ENCODE measurements at places on chromosomes 12 and 14.
A peak's percentile ranks its signal among the peaks of the same experiment; 100 is the strongest.

DNA sequence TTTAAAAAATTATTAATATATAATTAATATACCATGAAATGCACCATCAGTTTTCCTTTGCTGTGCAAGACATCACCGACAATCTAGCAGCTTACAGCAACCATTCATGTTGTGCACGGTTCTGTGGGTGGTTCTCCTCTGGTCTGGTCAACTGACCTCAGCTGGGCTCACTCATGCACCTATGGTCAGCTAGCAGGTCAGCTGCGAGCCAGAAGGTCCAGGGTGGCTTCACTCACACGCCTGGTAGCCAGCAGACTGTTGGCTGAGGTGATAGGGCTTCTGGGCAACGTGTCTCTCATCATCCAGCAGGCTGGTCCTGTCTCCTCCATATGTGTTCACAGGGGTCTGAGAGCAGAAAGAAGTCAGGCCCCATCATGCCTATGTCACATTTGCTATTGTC lies 210.4 kb downstream of the KIF26A start:
- peak; percentile 7 for DNase-seq

DNA sequence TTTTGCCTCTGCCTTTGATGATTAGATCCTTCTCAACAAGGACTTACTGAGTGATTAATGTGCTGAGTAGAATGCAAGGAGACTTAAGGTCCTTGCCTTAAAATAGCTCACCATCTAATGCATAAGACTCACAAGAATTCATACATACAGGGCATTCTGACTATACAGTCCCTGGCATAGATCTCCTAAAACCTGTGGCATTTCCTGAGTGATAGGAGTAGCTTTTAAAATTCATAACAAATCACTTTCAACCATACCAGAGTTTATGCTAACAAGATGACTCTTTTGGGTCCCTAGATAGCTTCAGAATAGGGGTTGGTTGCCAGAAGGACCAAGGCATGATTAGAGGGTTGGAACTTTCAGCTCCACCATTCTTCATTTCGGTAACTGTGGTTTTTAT lies 48.8 kb downstream of the STXBP6 start:
- no peak for DNase-seq

- no peak for DNase-seq
These were observed 124.1 kb downstream of the ARMH4 start for GRCh38 chr14:58027904-58028303.

- no peak for DNase-seq
These were observed 70.6 kb downstream of the PTHLH start for GRCh38 chr12:27901959-27902358.

DNA sequence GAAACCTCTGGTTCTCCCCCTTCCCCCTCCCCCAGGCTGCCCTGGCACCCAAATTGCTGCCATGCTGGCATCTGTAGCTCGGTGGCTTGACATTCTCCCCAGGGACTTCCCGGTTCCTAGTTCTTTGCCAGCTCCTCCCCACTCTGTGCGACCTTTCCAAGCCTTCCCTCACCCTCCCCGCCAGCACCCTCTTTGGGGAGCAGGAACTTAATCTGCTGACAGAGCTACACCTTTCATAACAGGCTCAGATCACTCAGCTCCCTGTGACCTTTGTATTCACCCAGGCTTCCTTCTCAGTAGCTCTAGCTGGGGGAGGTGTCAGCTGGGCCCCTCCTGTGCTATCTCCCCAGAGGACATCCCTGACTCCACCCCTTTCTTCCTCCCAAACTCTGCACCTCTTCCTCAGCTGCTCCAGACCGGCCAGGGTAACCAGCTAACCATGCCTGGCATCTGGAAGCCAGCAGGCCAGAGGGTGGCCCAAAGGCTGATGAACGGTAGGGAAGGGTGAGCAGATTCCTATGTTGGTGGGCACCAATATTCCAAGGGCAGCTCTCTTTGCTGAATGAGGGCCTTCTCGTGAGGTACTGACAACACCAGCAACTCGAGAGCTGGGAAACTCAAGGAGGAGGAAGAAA lies 1.8 kb upstream of the COX14 start:
- no peak for DNase-seq

GRCh38 chr12:1838205-1838993 lies 18.0 kb downstream of the LRTM2 start:
- no peak for DNase-seq

DNA sequence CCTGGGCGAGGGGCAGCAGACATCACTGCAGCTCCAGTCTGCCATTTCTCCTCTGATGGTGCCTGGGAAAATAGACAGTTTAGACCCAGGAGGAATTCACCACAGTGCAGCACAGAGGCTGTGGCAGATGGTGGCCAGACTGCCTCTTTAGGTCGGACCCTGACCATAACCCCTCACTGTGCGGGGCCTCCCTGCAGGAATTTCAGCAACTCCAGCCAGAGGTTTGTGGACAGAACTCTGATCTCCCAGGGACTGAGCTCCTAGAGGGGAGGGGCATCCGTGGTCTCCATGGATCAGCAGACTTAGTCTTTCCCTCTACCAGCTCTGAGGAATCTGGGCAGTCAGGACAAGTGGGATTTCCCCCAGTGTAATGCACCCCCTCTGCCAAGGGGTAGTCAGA lies 106.5 kb downstream of the ZC3H14 start:
- DNase-seq = no peak
